Osteoblast (primary cell): ENCODE measurements at places on chromosomes 12 and 14. TPM values are rescaled to one million over a fixed set of nuclear protein-coding genes. Genes with fewer than 3 reads are reported as not detected.

- peak; percentile 92 for DNase-seq
These were observed 1.1 kb downstream of the NFE2 start for GRCh38 chr12:54299515-54300224.

DNA sequence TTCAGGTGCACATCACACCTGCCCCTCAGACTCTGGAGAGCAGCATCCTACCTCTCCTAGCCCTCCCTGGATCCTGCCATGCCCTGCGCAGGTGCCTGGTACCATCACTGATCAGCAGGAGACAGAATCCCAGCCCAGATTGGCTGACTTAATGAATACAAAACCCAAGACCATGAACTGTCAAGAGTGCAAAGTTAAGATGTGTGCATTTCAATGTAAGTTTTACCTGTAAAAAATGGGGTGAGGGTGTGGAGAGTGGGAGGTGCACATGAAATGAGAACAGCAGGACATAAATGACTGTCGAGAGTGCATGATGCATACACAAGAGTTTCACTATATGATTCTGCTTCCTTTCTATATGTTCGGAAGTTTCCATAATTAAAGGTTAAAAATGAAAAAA is 57.9 kb upstream of the GPR68 start:
- no peak for DNase-seq

- peak; percentile 18 for DNase-seq
These were observed 1.1 kb downstream of the TSPAN9 start for GRCh38 chr12:3078086-3078820.

DNA sequence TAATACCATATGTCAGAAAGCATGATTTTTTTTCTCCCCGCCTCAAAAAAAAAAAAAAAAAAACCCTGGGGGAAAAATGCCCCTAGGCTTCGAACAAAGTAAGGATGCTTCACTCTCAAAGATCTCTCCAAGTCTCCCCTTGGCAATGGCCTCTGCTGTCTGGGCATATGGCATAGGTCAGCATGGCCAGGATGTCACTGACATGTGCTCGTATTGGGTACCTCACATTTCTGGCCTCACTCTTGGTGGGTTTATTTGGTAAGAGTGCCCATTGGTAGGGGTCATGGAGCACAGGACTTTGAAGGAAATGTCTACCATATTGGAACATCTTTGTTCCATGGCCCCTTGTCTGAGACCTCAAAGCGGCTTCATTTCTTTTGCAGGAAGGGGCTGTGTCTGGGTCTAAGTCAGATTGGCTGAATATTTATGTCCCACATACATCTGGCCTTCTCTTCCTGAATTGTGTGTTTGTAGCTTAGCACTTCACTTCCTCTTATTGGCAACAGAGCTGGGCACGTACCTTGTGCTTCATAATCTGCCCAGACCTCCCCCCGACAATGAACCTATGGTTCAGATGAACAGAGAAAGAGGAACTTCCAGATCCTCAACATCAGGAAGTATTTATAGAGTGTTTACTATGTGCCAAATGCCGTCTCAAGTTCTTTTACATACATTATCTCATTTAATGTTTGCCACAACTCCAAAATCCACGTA is 36.3 kb upstream of the OAS1 start:
- no peak for DNase-seq

Gene HCAR2
- total RNA-seq = not detected in 2 replicates

DNA sequence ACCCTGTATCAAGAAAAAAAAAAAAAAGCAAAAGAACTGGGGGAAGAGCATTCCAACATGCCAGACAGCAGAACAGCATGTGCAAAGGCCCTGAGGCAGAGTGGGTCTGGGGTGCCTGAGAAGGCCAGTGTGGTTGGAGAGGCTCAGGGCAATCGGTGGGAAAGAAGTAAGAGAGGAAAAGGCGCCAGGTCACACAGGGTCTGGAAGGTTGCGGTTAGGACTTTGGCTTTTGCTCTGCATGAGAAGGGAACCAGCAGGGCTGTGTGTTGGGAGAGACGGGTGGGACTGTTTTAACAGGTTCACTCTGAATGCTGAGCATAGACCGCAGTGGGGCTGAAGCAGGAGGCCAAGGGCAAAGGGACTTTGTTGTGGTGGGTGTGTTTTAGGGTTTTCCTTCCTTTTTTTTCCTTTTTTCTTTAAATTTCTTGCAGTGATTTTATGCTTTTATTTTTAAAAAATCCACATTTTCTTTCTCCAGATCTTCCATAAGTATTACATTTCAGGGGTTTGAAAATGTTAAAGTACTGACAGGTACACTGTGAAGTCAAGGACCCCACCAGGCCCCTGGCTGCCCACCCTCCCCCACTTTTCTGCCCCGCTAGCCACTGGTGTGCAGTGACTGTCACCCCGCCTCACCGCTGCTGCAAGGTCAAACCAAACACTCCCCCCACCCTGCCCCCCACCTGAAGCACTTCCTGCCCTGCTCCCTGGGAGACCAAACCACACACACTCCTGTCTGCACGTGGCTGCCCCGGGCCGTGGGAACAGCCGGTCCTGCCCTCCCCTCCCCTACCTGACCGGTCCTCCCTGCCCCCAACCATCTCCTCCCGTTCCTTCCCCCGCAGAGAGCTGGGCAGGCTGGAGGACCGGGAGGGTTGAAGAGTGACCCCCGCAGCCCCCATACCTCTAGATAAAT is 30.0 kb downstream of the DTX1 start:
- no peak for DNase-seq

DNA sequence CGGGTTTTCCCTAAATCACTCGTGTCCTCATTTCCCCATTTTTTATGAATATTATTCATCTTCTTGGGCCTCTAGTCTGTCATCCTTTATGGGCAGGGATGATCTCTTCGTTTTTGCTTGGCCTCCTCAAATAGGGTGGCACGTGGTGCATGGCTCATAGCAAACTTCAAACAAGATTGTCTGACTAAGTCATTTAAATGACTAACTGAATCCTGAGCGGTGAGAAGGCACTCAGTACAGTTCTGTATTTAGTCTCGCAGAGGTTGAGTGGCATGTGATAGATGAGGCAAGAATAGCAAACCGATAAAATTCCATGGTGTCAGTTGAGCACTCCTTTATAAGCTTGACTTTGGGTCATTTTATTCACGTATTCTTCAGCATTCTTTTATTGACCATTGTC is 5.7 kb upstream of the JDP2 start:
- peak; percentile 97 for DNase-seq

- peak; percentile 46 for DNase-seq
These were observed 17.6 kb downstream of the CCDC88C start for GRCh38 chr14:91399868-91400640.

GRCh38 chr12:93743229-93743998 is 66.2 kb downstream of the CRADD start:
- DNase-seq = no peak

Gene PRB2
- not detected in 2 replicates for total RNA-seq

- DNase-seq = peak; percentile 98
These were observed 259.1 kb downstream of the PCNX1 start for GRCh38 chr14:71166180-71166837.

Gene FOXM1
- total RNA-seq = 3.3 and 4.7 TPM in 2 replicates

DNA sequence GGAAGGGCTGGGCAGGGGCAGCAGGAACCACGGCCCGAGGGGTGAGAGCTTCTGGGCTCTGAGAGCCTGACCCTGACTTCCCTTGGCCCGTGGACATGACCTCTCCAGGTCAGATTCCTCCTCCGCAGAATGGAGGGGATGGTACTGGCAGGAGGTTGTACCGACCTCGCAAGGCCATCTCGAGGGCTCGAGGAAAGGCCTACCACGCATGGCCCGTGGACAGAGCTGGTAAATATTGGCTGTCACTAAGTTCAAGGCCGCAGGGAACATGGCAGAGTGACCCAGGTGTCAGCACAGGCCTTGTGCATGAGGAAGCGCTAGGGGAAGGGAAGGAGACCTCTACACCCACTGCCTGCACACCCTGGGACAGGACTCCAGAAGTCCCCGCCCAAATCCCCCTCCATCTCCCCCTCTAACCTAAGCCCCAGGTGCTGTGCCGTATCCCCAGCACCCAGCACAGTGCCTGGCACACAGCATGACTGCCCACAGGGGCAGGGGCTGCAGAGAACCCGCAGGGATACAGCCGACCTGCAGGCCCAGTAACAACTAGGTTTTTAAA is 54.9 kb upstream of the PPP2R5C start:
- DNase-seq = peak; percentile 52

DNA sequence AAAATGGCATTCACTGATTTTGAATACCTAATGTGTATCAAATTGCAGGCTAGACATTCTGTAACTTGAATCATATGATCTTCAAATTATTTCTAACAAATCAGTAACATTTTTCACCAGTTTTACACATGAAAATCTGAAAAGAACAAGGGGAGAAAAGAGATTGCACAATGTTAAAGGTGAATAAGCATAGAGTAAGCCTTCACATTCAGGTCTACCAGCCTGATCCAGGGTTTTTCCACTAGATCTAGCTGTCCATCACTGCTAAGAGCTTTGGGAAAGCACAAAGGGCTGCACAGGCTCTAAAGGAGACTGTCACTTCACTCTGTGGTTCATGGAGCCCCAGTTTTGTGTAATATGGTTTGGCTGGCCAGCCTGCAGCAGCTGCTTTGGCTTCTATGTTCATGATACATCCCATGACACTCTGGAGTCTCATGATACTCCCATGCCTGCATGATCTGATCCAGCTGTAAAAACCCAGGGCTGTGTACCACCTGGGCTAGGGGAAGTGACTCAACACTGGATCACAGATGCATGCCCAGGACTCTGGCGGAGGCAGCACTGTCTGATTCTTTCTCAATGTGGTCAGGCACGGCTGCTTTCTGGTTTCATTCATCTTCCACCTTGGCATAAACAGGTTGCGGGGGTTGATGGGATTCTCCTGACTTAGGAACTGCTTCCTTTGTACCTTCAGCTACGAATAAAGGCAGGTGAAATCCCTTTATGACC is 859.7 kb downstream of the GALC start:
- peak; percentile 13 for DNase-seq

GRCh38 chr12:120261951-120262851 is 3.3 kb downstream of the PXN start:
- no peak for DNase-seq

GRCh38 chr14:61568572-61569011 is 126.7 kb upstream of the HIF1A start:
- DNase-seq = no peak

DNA sequence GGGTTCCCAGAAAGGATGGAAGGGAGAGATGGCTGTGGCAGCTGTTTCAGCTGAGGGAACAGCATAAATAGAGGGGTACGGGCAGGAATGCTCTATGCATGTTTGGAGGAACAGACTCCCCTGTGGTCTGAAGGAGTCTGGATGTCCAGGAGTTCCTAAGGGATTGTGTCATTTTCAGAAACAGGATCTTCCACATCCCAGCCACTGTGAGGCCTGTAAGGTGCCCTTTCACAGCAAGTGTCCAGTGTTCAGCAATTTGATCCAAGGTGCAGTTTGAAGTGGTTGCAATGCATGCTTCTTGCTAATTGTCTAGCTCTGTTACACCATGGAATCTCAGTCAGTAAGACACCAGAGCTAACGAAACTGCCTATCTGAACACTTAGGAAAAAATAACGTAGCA is 46.7 kb upstream of the TCL1A start:
- no peak for DNase-seq
